RWPE2 (cell line): ENCODE measurements at places on chromosomes 16 and 17.

- DNase-seq, result no peak
Measured at GRCh38 chr17:68627956-68628575, 26.9 kb upstream of the FAM20A start.

DNA sequence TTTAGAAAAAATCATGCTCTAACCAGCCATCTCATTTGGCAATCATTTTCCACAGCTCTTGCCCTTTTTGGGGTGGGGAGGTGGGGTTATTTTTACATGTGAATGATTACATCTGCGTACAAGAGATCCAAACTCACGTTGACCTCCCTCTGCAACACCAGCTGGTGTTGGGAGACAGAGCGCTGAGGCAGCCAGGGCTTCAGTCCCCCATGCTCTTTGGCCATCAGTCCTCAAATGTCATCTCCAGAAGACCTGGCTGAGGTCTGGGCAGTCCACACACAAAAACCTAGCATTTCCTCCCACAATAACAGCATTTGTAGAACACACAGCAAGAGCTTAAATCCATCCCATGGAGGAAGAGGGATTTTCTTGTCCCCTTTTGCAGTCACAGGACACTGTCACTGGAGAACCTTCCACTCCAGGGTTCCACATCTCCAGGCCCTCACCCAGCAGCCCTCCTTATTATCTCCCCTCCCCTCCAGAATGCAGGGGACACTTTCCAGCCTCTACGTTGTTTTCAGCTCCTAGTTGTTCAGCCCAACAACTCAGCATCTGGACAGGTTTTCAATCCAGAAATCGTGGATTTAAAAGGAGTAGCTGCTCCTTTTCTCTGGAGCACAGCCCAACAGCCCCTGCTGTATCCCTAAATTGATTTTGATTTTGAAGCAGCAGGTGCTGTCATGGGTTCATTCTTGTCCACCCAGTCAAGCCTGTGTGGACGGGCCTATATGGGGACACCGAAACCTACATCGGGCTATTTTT is 21.1 kb downstream of the MEOX1 start:
- no peak for DNase-seq

- no peak for DNase-seq
Measured at GRCh38 chr16:82653550-82654511, 27.1 kb downstream of the CDH13 start.

DNA sequence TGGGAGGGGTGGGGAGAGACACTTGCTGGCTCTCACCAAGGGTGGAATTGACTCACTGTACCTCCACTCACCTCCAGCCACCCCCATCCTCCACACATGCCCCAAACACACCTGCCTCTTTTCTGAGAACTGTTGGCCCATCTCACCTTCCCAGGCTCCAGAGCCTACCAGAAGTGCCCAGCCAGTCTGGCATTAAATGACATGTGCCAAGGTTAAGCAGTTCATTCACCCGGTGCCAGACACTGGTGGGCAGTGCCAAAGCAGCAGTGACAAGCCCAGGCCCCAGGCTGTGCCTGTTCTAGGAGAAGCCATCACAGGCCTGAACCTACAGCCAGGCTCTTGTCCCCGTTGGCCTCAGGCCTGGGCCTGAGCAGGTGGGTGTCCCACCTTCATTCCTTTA is 11.2 kb downstream of the MVP start:
- no peak for DNase-seq

DNA sequence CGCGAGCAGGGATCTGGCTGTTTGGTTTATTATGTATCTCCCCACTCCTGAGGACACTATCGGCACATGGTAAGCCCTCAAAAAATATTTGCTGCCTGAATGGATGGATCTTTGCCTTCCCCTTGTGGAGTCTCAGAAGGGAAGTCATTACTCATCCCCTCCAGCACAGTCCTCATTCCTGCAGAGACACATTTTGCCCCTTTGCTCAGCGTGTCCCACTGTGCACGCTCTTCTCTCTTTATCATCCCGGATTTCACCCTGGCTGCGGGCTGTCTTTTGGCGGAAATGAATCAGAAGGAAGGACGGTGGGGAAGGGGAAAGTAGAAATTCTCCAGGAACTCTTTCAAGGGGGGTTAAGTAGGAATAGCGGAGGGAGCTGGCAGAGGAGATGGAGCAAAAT is 125.2 kb upstream of the CDC42EP4 start:
- no peak for DNase-seq
